ENCODE measurements at places on chromosomes 12 and 14.

DNA sequence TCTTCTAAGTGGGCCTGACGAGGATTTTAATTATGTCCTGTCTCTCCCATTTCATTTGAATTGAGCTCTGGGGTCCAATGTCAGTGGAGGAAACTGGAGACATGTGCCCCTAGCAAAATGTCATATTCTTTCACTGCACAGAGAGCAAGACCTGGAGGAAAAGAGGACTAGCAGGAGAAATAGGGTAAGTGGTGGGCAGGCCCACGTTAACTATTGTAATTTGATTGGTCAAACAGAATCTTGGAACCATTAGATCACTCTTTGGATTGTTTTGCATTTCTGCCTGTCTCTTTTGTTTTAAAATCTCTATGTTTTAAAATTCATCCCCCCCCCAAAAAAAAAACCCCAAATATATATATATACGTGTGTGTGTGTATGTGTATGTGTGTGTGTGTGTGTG, 113.9 kb upstream of the PELI2 start:
- DNase-seq: no peak

- DNase-seq: no peak
Observed at GRCh38 chr12:3550839-3551238, 59.8 kb downstream of the PRMT8 start.

DNA sequence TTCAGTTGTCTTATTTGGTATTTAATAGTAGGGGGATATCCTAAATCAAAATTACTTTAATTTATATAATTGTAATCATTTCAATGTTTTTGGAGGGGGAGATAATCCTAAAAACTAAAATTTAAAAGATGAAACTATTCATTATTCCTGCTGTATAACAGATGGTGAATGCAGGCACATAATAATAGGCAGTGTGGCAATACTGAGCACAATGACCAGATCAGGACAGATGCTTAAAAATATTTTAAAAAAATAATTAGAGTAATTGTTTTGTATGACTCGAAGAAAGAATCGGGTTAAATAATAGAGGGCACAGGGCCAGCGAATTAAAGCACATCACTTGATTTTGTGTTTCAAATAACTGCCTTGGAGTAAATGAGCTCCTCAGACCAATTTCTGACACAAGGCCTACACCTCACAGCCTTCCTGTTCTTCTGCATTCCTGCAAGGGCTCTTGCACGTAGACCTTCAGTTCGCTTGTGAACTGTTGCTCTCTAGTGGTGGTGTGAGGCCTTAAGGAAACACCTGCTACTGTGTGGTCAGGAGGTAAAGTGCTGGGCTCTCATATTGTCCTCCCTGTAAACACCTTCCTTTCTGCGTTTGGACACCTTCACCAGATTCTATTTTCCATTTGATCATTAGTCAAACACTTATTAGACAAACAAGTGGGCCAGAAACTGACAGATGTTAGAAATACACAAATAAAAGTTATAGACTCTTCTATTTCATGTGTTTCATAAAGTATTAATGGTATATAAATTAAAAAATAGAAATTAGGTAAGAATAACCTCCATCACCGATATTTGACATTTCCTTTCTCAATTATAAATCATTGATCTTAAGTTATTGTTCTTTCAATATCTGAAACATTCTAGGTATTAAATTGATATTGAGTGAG, 29.3 kb upstream of the KLRF1 start:
- peak; percentile 83 for DNase-seq

DNA sequence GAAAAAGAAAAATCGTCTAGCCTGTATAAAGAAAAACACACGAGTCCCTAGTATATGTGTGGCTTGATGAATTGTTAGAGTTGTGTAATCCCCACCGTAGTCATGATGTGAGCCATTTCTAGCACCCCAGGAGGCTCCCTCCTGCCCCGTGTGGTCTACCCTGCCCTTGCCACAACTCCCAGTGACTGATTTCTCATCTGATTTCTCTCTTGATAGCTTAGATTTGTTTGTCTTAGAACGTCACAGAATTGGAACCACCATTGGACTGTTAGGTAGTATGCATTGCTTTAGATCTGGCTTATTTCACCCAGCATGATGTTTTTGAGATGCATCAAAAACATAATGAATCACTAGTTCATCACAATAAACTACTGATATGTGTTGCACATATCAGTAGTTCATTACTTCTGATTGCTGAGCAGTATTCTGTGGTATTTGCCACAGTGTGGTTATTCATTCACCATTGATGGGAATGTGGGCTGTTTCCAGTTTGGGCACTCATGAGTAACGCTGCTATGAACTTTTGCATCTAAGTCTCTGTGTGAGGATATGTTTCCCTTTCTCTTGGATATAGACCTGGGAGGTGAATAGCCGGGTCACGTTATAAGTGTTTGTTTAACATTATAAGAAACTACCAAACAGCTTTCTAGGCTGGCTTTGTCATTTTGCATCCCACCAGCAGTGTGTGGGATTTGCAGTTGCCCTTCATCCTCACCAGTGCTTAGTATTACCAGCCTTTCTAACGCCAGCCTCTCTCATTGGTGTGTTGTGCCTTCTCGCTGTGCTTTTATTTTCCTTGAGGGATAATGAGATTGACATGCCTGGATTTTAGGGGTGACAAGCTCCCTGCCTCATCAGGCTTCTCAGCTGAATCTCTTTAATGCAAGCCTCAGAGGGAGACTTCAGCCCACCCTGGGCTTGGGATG, 31.9 kb upstream of the NCOR2 start:
- DNase-seq: no peak

DNA sequence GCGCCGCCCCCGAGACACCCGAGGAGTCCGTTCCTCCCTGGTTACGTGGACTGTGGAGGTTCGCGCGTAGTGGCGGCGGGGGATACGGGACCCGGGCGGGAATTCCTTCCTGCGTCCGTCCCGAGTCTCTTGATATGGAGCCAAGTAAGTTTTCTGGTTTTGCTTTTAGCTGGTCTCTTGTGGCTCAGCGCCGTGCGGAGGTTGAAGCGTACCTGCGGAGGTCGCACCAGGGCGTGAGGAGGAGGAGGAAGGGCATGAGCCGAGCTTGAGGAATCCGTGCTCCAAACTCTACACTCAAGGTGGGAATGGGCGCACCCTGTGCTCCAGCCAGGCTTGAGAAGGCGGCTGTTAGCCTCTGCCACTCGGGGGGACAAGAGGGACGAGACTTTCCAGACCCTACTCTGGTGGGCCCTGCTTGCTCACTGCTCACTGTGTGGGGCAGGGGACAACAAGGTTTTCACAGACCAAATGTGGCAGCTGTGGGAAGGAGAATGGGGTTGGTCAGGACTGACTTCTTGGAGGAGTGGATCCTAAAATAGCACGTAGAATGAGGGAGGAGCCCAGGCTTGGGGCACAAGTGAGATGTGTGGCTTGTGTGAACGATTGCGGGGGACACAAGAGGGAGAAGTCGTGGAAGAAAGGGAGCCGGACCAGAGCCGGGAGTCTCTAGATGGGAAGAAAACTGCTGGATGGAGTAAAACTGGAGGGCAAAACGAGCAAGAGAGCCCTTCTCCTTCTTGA, 577 bp downstream of the ATG101 start:
- DNase-seq: no peak

GRCh38 chr12:70482764-70483163, 116.7 kb downstream of the KCNMB4 start:
- no peak for DNase-seq

- DNase-seq: peak; percentile 76
Observed at GRCh38 chr12:121712461-121713256, at the start of gene TMEM120B. Gene TMEM120B (plus strand): TSS chr12:121712752. CDS start chr12:121712896, 144 bp downstream.

GRCh38 chr12:129605666-129606065, 298.2 kb downstream of the TMEM132D start:
- no peak for DNase-seq

- peak; percentile 77 for DNase-seq
Observed at GRCh38 chr14:55807053-55807880, 227.3 kb downstream of the KTN1 start.

DNA sequence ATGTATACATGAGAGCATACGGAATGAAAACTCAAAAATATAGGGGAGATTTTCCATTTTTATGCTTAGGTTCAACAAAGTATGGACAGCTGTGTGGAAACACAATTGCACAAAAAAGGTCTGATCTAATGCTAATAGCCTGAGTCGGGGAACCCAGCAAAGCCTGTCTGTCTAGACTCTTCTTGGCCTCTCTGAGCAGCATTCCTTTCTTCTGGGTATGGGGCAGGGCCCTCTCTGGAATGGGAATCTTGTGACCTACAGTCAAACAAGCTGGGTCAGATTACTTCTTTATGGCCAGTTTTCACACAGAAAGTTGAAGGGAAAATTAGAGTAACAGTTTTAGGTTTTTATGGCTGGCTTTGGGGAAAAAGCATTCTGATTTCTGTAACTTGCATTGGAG, 534.0 kb upstream of the LMO3 start:
- no peak for DNase-seq

- DNase-seq: no peak
Observed at GRCh38 chr12:120116441-120116791, at the start of gene RAB35. Gene RAB35 (minus strand): TSS chr12:120116753. CDS start chr12:120116650, 103 bp downstream.

- no peak for DNase-seq
Observed at GRCh38 chr12:120998435-120998834, 17.9 kb downstream of the C12orf43 start.

- DNase-seq: no peak
Observed at GRCh38 chr12:104736307-104736706, 221.8 kb downstream of the SLC41A2 start.

DNA sequence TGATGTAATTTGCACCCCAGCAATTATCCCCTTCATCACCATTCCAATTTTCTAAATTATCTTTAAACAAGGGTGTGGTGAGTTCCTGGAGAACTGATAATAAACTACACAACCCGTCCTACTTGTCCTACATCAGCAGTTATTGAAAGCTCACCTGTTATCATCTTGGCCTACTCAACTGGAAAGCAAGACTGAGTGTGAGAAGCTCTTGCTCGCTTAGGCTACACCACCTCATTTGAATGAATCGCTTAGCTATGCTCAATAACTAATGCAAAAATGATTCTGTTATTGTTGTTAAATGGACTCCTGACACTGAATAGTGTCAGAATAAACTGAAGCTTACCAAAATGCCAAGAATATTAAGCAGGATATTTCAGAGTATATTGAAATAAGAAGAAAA, 115.4 kb upstream of the BTG1 start:
- no peak for DNase-seq

GRCh38 chr12:62794218-62794583, 140.7 kb downstream of the PPM1H start:
- DNase-seq: no peak

GRCh38 chr14:65558363-65558762, 145.8 kb downstream of the FUT8 start:
- DNase-seq: no peak

- no peak for DNase-seq
Observed at GRCh38 chr12:69985656-69986055, 160.6 kb downstream of the MYRFL start.

DNA sequence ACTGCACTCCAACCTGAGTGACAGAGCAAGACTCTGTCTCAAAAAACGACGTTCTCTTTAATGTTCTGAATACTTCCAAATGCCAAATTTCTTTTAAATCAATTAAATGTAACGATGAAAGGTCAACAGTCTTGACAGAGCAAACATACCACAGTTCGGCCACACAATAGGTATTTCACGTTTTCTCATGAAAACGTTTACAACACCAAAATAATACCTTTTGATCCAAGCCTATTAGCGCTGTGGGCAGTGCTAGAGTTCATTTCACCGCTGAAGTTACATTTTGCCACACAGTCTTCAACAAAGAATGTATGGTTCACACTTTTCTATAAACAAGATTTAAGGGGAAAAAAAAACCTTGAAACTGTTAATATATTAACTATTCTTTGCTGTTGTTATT, 122.1 kb downstream of the MED13L start:
- DNase-seq: no peak

DNA sequence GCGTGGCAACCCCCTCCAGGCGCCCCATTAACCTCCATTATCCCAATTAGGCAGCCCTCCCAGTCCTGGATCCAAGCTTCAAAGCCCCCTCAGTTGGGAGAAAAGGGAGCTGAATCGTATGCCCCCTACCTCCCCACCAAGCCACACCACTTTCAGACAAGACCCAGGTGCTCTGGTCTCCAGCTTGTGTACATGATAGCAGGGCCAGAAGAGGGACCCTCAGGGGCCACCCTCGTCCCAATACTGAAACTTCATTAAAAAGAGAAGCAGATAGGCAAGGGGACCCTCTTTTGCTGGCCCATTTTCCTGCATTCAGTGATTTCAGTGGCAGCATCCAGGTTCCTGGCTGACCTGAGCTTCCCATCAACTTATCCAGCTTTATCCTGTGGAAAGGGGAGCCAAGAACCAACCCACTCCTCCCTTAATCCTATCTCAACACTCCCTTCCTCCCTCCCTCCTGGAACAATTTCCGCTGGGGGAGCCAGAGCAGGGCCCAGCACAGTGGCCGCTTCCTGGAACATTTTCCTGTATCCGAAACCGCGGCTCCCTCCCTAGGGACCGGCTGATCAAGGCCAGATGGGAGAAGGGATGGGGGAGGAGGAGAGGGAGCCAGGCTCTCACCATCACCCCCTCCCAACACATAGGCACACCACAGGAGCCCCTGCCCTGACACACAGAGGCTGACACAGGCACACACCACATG, 9.5 kb upstream of the SP7 start:
- no peak for DNase-seq

DNA sequence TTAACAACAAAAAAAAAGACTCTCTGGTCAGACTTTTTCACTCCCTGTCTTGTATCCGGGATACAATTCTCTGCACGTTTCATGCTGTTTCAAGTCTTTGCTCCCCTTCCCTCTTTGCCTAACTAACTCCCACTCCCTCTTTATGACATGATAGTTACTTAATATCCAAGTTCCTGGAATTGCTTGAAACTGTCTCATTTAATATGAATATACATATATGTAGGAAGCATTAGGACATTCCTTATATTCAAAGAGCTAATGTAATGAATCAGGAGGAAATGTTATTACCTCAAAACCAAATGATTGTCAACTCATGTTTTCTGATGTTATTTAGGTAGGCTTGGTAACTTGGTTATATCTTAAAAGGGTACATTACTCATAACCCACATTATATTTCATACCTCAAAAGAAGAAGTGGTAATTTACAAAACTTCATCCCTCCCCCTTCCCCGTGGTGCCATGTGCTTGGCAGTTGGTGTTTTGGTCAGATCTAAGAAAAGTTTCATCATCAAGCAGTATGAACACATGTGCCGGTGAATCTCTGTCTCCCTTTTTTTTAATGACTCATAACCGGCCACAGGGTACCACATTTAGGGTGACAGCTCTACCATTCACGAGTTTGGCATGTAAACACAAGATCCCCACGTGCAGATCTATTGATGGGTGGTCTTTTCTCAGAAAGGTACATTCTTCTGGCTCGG, 56.5 kb downstream of the HCAR2 start:
- DNase-seq: peak; percentile 58

GRCh38 chr12:94202245-94203180, 54.1 kb downstream of the PLXNC1 start:
- no peak for DNase-seq

- DNase-seq: peak; percentile 53
Observed at GRCh38 chr12:49553512-49554088, 14.3 kb downstream of the MCRS1 start.

GRCh38 chr14:77314539-77315457, 5.9 kb downstream of the POMT2 start:
- DNase-seq: no peak

Data from CD4-positive, alpha-beta T cell treated with Interleukin-4 for 4 hours (primary cell).